CD4-positive, alpha-beta T cell treated with Interleukin-2 at 100 ng/mL for 4 hours (primary cell): ENCODE measurements at places on chromosomes 16 and 17.
A peak's percentile ranks its signal among the peaks of the same experiment; 100 is the strongest.

DNA sequence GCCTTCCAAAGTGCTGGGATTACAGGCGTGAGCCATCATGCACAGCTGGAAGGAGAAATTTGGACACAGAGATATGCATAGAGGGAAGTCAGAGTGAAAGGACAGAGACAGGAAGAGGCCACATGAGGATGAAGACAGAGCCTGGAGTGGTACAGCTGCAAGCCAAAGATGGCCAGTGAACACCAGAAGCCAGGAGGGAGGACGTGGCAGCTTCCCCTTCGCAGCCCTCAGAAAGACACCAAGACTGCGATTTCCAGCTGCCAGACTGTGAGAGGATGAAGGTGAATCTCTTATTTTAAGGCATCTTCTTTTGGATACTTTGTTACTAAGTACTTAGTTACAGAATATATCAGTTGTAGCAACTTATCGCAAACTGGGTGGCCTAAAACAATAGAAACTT, 60.5 kb upstream of the PLCG2 start:
- DNase-seq, result no peak

GRCh38 chr16:47978491-47979163, 177.2 kb downstream of the ABCC12 start:
- DNase-seq, result no peak

GRCh38 chr16:65909310-65910050, 457.0 kb upstream of the CDH5 start:
- no peak for DNase-seq

- DNase-seq, result peak; percentile 40
Measured at GRCh38 chr16:22194707-22195444, 11.2 kb upstream of the EEF2K start.

- DNase-seq, result no peak
Measured at GRCh38 chr17:29163563-29163962, 16.6 kb downstream of the MYO18A start.

- DNase-seq, result no peak
Measured at GRCh38 chr17:3440451-3440850, 6.8 kb upstream of the OR1E2 start.

DNA sequence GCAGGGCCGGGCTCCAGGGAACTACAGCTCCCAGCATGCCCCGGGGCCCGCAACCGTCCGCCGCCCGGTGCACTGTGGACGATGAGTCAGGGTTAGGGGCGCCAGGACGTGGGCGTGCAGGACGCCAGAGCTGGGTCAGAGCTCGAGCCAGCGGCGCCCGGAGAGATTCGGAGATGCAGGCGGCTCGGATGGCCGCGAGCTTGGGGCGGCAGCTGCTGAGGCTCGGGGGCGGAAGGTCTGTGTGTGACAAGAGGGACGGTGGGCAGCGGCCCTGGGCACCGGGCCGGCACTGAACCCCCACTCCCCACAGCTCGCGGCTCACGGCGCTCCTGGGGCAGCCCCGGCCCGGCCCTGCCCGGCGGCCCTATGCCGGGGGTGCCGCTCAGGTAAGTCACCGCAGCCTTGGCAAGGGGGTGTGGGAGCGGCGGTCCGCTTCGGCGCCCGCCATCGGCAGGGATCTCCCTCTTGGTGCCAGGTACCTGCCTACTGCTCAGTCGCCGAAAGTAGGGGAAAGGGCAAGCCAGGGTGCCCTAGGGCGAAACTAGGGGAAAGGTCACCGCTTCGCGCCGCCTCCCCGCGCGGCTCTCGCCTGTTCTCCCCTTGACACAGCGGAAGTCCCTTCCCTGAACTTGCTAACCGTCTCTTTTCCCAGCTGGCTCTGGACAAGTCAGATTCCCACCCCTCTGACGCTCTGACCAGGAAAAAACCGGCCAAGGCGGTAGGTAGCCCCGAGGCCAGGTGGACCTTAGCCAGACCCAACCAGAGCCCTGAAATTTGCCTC, at the start of the genes ACADVL and DLG4:
Gene ACADVL (plus strand): TSS at position 127 of the 781 bp plus-strand sequence. CDS start 47 bp downstream, at position 174.
Gene DLG4 (minus strand): TSS at position 25 of the 781 bp plus-strand sequence.
- DNase-seq, result peak; percentile 81

DNA sequence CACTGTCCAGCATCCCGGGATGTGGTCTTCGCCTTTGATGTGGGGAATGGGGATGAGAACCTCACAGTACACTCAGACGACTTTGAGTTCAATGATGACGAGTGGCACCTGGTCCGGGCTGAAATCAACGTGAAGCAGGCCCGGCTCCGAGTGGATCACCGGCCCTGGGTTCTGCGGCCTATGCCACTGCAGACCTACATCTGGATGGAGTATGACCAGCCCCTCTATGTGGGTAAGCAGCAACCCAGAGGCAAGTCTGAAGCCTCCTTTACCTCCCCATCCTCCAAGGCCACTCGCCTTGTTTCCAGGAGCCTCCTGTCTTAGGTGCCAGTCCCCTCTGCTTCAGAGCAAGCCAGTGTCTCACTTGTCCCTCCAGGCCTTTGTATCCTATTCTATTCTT, 10.2 kb downstream of the CNTNAP1 start:
- no peak for DNase-seq
